ENCODE measurements at places on chromosomes 6 and 20.

- DNase-seq = no peak
These were observed 61.4 kb upstream of the KIF25 start for GRCh38 chr6:167936051-167936450.

GRCh38 chr6:87078983-87079616 is 15.8 kb downstream of the CGA start:
- DNase-seq = peak; percentile 47

GRCh38 chr6:6350696-6351095 is 30.2 kb upstream of the F13A1 start:
- no peak for DNase-seq

DNA sequence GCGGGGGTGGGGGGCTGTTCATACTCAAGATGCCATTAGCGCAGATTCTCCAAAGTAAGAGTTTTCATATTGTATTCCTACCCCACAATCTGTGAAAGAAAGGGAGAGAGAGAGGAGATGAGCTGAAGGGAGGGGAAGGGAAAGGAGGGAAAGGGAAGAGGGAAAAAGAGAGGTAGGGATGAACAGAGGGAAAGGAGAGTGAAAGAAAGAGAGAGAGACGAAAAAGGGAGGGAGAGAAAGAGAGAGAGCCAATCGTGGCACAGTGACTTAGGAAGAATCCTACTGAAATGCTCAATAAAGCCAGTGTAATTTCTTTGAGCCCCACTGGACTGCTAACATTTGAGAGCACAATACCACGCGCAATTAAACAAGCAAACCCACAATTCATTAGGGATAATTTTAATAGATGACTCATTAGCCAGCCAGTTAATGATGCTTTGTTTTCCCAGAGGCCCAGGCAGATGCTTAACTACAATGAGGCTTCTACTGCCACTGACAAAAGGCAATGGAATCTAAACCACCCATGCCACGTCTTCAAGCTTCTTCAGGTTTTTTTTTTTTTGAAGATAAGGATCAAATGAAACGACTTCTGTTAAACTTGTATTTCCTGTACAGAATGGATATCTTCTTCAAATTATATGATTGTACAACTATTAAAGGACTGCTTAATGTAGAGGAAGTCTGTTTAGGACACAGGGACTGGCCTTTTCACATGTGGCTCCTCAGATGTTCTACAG is 306.8 kb downstream of the FOXC1 start:
- DNase-seq = no peak

- no peak for DNase-seq
These were observed 7.4 kb upstream of the SSTR4 start for GRCh38 chr20:23027721-23028120.

- DNase-seq = no peak
These were observed 199.5 kb downstream of the ADGRB3 start for GRCh38 chr6:68834551-68834950.

GRCh38 chr6:116429111-116429510 is 32.1 kb upstream of the CALHM6 start:
- no peak for DNase-seq

DNA sequence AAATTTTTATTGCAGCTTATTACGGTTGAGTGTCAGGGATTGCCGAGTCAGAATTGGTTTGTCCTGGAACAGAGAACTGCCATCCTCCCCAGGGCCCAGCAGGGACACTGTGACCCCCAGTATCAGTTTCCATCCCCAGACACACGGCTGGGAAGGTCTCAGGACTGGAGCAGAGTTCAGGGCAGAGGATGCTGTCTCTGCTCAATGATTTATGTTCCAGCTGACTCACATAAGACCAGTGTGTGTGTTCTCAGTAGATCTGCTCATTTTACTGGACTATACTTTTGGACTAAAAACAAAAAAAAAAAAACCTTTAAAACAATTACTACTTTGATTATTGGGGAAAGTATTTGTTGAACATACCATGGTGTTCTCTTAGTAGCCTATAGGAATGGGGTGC is 44.2 kb downstream of the FNDC1 start:
- no peak for DNase-seq

- no peak for DNase-seq
These were observed 1.6 kb downstream of the PRDM1 start for GRCh38 chr6:106087548-106088325.
